Activated naive CD4-positive, alpha-beta T cell treated with Interleukin-2 at 50 U/mL for 16 hours (primary cell): ENCODE measurements at places on chromosomes 3 and 15.

- no peak for DNase-seq
Measured at GRCh38 chr3:127307112-127307835, 19.4 kb upstream of the PRR20G start.

GRCh38 chr3:24184528-24185176 is 239.6 kb downstream of the NR1D2 start:
- no peak for DNase-seq

DNA sequence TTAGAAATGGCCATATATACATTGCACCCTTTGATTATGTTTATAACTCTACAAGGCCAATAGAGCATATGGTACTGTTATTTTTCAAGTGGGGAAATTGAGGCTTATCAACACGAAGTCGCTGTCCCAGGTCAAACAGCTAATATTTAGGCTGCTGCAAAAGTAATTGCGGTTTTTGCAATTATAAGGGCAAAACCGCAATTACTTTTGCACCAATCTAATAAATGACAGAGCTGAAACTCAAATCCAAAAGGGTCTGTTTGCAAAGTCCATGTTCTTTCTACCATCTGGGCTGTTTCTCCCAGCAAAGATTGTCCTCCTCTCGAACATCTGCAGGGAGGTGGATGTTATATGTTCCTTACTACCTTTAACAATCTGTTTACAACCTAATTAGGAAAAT is 147.2 kb downstream of the CADPS start:
- no peak for DNase-seq

- DNase-seq: no peak
Measured at GRCh38 chr3:118269537-118270125, 765.0 kb downstream of the IGSF11 start.

DNA sequence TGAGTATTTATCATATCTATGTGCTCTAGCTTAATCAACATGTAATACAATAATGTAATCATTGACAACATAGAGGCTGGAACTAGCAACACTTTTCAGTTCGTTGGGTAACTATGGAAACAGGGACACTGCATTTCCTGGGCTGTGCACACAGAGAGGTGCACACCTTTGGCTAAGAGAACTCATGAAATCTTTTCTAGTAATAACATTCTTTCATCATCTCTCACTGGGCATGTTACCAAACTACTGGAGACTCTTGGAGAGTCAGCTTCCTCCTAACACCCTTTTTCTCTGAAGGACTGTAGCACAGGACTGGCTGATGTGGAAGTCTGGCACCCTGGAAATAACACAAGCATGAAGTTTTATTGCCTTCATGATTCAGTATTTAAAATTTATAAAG is 135.6 kb downstream of the KCNMB2 start:
- no peak for DNase-seq

GRCh38 chr3:173092038-173092437 is 49.0 kb downstream of the SPATA16 start:
- DNase-seq: no peak

DNA sequence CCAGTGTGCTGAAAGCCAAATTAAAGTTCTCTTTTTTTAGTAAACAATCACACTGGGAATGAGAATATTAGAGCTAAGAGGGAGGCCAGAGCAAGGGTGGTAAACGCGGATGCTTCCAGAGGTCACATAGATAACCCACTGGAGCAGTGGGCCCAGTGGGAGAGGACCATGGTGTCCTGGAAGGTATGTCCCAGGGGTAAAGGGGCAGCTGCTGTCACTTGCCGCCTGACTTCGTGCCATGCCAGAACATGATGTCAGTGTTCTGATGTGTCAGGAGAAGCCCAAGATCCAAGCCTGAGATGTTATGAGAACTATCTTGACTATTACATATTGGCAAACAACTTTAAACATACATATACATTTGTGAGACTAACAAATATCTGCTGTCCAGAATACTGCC is 211.9 kb upstream of the IL12A start:
- no peak for DNase-seq

DNA sequence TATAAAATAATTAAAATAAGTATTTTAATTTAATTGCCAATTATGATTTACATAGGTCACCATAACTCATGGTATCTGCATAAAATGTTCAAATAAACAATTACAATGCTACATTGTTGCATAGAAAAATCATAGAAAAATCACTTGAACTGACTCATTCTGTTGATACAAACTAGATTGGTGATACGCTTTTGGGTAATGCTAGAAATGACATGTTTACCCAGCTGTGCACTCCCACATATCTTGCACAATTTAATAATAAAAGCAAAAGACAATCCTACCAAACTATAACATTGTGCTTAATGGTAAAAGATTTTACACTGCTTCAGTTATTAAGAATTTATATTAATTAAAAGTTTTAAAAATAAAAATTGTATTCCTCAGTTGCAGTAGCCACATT is 45.8 kb upstream of the FBXL22 start:
- DNase-seq: no peak

DNA sequence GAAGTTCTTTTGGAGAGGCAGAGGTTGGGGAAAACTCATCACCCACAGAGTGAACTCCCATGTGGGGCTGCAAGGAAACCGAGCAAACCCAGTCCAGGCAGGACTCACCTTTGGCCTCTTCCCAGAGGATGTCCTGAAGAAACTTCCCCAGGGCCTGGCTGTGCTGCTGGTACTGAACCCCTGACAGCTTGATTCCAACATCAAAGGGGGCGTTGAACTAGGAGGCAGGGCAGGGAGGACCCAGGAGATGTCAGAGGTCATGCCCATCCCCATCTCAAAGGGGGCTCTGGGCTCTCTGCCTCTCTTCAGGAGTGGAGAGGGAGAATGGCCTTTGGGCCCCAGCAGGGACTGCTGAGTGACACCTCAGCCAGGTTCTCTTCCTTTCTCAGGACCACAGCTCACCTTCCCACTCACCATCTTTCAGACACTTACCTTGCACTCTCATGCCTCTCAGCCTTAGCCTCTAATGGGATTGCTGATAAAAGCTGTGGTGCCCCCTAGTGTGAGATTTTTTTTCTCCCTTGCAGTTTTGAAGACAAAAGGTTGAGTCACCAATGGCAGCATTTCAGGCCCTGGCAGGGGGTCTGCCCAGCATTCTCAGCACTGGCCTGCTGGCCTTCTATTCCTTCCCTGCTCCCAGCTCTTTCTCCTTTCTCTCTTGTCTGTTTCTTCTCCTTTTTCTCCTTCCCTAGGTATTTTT is 6.0 kb downstream of the GHRL start:
- DNase-seq: no peak

GRCh38 chr3:44962621-44963393 is 13.2 kb downstream of the ZDHHC3 start:
- DNase-seq: no peak

DNA sequence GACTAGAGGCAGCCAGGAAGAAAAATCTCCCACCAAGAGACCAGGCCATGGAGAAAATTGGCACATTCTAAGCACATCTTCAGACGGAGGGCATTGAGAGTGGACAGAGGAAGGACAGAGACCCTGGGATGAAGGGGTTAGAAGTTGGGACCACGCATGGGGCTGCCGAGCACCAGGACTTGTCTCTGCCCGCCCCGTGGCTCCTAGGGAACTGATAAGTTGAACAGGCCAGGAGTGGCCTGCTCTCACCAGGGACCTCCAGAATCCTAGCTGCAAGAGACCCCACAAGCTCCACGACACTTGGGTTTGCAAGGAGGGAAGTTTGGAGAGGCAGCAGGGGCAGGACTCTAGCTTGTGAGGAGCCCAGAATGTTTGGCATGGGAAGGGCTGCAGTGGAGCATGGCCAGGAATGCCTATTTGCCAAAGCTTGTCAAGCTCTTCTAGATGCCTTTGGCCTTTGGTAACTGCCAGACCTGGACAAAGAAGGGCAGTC is 355.1 kb downstream of the NSUN3 start:
- DNase-seq: no peak

DNA sequence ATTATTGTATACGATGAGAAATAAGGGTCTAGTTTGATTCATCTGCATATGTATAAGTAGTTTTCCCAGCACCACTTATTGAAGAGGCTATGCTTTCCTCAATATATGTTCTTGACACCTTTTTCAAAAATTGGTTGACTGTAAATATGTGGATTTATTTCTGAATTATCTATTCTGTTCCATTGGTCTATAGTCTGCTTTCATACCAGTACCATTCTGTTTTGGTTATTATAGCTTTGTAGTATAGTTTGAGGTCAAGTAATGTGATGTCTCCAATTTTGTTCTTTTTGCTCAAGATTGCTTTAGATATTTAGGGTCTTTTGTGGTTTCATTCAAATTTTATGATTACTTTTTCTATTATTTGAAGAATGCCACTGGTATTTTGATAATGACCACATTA is 103.8 kb upstream of the LIPC start:
- no peak for DNase-seq

- no peak for DNase-seq
Measured at GRCh38 chr3:104273046-104273649, 1093.6 kb upstream of the ALCAM start.

DNA sequence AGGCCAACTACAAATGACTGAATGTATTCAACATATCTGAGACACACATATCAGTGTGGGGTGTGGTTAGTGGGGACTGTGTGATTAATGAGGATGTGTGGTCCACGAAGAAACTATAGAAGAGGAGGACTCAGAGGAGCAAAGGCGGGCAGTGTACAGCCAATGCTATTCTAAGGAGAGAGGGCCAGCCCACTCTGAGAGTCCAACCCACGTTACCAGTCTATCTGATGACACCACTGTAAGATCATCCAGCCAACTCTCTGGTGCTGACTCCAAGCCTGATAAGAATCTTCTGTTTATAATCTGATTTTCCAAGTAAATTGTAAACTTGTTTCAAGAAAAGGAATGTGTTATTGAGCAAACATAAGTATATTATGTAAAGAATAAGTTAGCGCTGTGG is 47.2 kb downstream of the MCF2L2 start:
- no peak for DNase-seq
